ENCODE measurements at places on chromosomes 11 and 22.

GRCh38 chr22:48844056-48844675 lies 983.5 kb downstream of the BRD1 start:
- DNase-seq, result no peak

- DNase-seq, result no peak
Measured at GRCh38 chr11:48103621-48104567, 112.7 kb upstream of the OR4B1 start.

GRCh38 chr22:31119026-31119717 lies 3.6 kb upstream of the INPP5J start:
- no peak for DNase-seq

GRCh38 chr22:17753401-17753989 lies 20.8 kb downstream of the BID start:
- no peak for DNase-seq

DNA sequence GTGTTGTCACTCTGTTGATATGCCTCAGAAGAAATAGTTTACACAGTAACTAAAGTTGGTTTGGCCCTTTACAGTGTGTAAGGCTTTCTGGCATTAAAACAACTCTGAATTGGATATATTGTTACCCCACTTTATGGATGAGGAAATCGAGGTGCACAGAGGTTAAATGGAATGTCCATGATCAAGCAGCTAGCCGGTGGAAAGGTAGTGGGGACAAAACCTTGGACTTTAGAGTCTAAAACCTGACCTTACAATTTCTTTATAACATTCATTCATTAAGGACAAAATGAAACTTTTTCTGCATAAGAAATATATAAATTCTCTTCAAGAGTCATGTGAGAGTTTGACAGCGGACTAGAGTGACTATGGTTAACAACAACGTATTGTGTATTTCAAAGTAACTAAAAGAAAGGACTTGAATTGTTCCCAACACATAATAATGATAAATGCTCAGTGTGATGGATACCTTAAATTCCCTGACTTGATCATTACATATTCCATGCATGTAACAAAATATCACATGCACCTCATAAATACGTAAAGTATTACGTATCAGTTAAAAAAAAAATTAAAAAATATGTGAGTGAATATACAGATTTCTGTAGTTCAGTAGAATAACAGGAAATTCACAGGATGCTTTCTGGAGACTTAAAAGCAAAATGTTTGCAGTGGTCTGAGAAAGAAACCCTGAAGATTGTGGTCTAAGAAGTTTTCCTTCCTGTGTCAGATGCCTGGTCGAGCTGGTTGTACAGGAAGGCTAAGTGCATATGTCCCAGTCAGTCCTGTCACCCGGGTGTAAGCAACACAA lies 51.0 kb downstream of the TEAD1 start:
- DNase-seq, result no peak

DNA sequence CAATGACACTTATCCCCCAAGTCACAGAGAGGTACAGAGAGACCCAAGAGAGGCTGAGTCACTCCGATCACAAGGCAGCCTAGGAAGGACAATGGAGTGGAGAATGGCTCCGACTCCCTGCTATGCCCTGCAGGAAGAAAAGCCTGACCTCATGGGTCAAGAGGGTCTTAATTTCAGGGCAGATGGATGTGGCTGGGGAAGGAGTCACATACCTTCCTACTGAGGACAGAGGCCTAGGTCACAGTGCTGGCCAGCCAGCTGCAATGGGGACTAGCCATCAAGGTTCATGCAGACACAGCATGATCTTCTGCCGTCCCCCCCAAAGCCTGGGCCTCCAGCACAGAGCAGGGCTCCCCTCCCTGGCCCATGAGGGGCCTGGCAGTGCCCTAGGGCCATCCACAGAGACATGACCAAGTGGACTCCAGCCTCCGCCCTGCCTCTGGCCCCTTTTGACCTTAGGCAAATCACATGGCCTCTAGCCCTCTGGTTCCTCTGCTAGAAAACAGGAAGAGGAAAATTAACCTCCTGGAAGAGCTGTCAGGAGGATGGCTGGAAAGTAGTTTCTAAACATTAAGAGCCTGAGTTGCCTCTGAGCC lies 1.8 kb downstream of the ARRB1 start:
- no peak for DNase-seq

GRCh38 chr22:27193215-27193614 lies 535.8 kb downstream of the MIAT start:
- DNase-seq, result no peak

- no peak for DNase-seq
Measured at GRCh38 chr11:107840129-107840484, 18.5 kb downstream of the SLC35F2 start.

DNA sequence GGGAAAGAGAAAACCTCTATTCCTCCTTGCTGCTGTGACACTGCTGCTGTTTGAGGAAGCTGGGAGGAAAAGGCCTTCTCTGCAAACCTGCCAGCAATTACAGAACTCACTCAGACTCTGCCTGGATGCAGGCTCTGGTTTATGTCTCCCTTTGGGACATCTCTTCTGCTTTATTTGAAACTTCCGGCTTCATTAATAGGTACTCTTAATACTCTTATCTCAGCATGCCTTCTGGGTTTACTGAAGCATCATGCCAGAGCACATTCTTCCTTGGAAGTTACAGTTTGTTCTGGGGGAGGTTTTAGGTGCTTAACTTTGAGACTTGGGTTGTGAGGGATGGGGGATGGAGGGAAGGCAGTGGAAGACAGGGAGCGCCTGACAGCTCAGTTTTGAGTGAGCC lies 79.9 kb downstream of the NAV2 start:
- no peak for DNase-seq

GRCh38 chr11:17392872-17393271 lies 4.4 kb upstream of the KCNJ11 start:
- no peak for DNase-seq

DNA sequence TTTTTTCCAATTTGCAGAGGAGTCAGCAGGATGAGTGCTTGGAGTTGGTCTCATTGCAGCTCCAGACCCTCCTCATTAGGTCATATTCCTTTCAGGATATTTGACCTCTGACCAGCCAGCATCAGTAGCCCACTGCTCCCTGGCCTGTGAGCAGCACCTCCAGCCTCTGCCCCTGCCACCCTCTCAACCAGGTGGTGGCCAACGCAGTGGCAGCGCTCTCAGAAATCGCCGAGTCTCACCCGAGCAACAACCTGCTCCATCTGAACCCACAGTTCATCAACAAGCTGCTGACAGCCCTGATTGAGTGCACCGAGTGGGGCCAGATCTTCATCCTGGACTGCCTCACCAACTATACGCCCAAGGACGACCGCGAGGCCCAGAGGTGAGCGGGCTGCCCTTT lies 27.0 kb downstream of the C22orf42 start:
- no peak for DNase-seq
